ENCODE measurements at places on chromosomes 16 and 17. TPM values are rescaled to one million over a fixed set of nuclear protein-coding genes. Genes with fewer than 3 reads are reported as not detected.

GRCh38 chr17:50276588-50277356, 2.5 kb downstream of the TMEM92 start:
- DNase-seq, result peak; percentile 67
- H3K4me3 ChIP-seq, result peak overlapping the region; percentile 3
- no peaks in the 10 kb centered on the region for H3K27me3 ChIP-seq

DNA sequence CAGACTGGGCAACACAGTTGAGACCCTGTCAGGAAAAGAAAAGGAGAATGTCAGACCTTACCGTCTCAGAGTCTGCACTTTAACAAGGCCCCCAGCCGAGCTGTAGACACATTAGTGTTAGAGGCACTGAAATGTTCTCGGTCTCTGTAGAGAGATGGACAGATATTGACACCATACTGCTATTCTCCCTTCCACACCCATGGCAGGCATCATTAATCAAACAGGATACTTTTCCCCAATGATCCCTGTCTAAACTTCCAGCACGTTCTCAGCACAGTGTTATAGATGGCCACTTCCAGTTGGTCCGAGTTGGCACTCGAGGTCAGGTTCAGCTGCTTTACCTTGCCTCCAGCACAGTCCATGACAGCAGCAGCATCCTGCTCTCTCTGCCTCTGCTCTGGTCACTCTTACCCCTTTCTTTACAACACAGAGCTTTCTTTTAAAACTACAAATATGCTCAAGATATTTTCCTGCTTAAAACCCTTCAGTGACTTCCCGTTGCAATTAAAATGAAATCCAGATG, 251.6 kb downstream of the SNX29 start:
- H3K36me3 ChIP-seq, result no peaks in the 10 kb centered on the region
- no peaks in the 10 kb centered on the region for H3K27me3 ChIP-seq
- no peak for DNase-seq
- no peaks in the 10 kb centered on the region for H3K4me1 ChIP-seq
- H3K27ac ChIP-seq, result no peak overlapping the region
- no peak overlapping the region for H3K4me3 ChIP-seq

- H3K27ac ChIP-seq, result no peak overlapping the region
- H3K27me3 ChIP-seq, result no peaks in the 10 kb centered on the region
- H3K36me3 ChIP-seq, result no peaks in the 10 kb centered on the region
- H3K4me3 ChIP-seq, result no peak overlapping the region
- peak; percentile 36 for DNase-seq
Observed at GRCh38 chr17:68383443-68384321, 73.6 kb downstream of the WIPI1 start.

DNA sequence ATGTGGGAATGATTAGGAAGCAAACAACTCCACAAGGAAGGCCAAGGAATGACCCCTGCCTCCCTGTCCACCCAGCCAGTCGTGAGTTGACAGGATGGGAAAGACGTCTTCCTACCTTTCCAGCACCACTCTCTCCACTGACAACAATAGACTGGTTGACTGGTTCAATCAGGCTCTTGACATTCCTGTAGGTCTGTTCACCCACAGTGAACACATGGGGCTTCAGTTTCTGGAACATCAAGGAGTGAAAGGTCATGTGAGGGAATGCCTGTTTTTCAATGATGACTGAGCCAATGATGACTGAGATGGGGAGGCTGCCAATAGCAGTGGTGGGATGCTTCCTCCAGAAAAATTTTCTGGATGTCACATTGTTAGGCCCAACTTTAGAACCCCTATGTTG, 9.6 kb downstream of the MYO19 start:
- H3K36me3 ChIP-seq, result peaks cover 91% of the 10 kb centered on the region
- no peak overlapping the region for H3K27ac ChIP-seq

DNA sequence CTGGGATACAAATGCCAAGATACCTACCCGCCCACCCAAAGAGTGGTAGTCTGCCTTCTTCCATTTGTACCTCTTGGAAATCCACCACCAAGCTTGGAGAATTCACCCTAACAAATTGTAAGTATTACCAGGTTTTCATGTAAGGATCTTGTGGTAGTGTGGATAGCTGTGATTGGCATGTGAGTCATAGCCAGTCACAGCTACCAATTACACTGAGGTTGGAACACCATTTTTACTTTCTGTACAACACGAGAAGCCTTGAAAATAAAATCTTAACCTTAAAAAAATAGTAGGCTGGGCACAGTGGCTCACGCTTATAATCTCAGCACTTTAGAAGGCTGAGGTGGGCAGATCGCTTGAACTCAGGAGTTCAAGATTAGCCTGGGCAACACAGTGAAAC, 18.5 kb upstream of the SLC35G3 start:
- H3K4me1 ChIP-seq, result no peaks in the 10 kb centered on the region
- H3K27me3 ChIP-seq, result peaks cover 29% of the 10 kb centered on the region
- no peaks in the 10 kb centered on the region for H3K36me3 ChIP-seq
- H3K4me3 ChIP-seq, result no peak overlapping the region
- DNase-seq, result no peak
- H3K27ac ChIP-seq, result no peak overlapping the region

- no peaks in the 10 kb centered on the region for H3K36me3 ChIP-seq
- no peak overlapping the region for H3K4me3 ChIP-seq
- no peak for DNase-seq
- no peak overlapping the region for H3K27ac ChIP-seq
- H3K27me3 ChIP-seq, result peaks cover 10% of the 10 kb centered on the region
- no peaks in the 10 kb centered on the region for H3K4me1 ChIP-seq
Observed at GRCh38 chr16:7161891-7162290, 170.8 kb upstream of the RBFOX1 start.

DNA sequence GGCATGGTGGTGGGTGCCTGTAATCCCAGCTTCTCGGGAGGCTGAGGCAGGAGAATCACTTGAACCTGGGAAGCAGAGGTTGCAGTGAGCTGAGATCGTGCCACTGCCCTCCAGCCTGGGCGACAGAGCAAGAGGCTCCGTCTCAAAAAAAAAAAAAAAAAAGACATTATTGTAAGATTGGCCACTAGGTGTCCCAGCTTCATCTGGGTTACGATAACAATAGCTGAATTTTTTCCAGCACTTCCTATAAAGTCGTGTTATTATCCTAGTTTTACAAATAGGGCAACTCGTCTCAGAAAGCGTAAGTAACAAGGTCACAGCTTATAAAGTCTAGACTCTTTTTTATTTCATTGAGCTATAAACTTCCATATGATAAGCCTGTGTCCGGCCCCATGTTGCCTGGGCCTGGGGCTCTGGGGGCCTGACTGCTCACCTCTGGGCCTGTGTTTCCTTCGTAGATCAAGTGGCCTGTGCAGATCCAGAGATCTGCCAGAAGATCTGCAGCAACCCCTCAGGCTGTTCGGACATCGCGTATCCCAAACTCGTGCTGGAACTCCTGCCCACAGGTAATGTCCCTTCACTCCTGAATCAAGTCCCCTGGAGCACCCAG, 60.5 kb downstream of the SLC5A11 start:
- no peaks in the 10 kb centered on the region for H3K27me3 ChIP-seq
- DNase-seq, result no peak
- no peaks in the 10 kb centered on the region for H3K4me1 ChIP-seq
- no peak overlapping the region for H3K4me3 ChIP-seq
- no peak overlapping the region for H3K27ac ChIP-seq
- H3K36me3 ChIP-seq, result no peaks in the 10 kb centered on the region

GRCh38 chr17:17067257-17067656, 25.0 kb downstream of the MPRIP start:
- no peaks in the 10 kb centered on the region for H3K36me3 ChIP-seq
- H3K27ac ChIP-seq, result no peak overlapping the region
- H3K4me1 ChIP-seq, result no peaks in the 10 kb centered on the region
- H3K4me3 ChIP-seq, result no peak overlapping the region

- no peak overlapping the region for H3K4me3 ChIP-seq
- no peak overlapping the region for H3K27ac ChIP-seq
- no peak for DNase-seq
- no peaks in the 10 kb centered on the region for H3K36me3 ChIP-seq
- H3K27me3 ChIP-seq, result peaks cover 18% of the 10 kb centered on the region
Observed at GRCh38 chr17:74954665-74955421, 17.7 kb downstream of the HID1 start.

- H3K36me3 ChIP-seq, result no peaks in the 10 kb centered on the region
- no peak for DNase-seq
- H3K4me1 ChIP-seq, result no peaks in the 10 kb centered on the region
- H3K27me3 ChIP-seq, result no peaks in the 10 kb centered on the region
- H3K27ac ChIP-seq, result no peak overlapping the region
Observed at GRCh38 chr16:17683281-17683680, 212.5 kb upstream of the XYLT1 start.

GRCh38 chr16:57689762-57690558, 4.6 kb upstream of the DRC7 start:
- no peaks in the 10 kb centered on the region for H3K27me3 ChIP-seq
- no peak overlapping the region for H3K4me3 ChIP-seq
- H3K4me1 ChIP-seq, result no peaks in the 10 kb centered on the region
- no peaks in the 10 kb centered on the region for H3K36me3 ChIP-seq

DNA sequence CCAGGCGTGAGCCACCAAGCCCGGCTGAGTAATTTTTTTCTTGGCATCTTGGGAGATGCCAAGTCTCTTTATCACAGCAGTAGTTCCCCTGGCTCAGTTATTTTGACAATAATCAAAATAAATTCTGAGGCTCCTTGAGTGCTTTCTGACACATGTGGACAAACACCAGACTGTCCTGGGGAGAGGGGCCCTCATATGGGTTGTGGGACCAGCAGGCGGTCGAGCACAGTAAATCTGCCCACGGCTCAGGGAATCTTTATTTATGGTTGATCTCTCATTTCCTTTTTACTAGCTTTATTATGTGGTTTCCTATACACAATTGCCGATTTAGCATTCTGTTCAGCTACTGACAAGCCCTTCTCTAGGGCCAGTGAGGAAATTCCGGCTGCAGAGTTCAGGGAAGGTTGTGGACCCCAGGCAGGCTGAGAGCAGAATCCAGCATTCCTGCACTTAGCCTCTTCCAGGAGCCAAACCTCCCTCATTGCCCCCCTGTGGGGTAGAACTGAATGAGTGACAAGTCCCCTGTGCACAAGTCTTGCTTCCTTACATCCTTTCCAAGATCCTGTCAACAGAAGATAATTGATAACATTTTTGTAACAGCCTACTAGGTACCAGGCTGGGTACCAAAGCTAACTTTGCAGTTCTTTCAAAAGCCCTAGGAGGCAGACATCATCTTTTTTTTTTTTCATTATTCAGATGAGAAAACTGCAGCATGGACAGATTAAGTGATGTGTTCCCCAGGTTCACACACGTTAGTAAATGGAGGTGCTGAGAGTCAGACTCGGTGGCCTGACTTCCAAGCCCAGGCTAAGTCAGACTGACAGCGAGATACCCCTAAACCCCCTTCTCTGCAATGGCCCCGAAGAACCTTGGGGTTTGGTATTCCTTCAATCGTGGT, 40.2 kb downstream of the HS3ST3B1 start:
- H3K27ac ChIP-seq, result peak overlapping the region; percentile 42
- H3K4me3 ChIP-seq, result no peak overlapping the region

- no peaks in the 10 kb centered on the region for H3K4me1 ChIP-seq
- H3K27ac ChIP-seq, result no peak overlapping the region
- H3K27me3 ChIP-seq, result peaks cover 6% of the 10 kb centered on the region
- peak; percentile 78 for DNase-seq
- H3K36me3 ChIP-seq, result peaks cover 11% of the 10 kb centered on the region
Observed at GRCh38 chr16:84648595-84649510, 542 bp downstream of the KLHL36 start.

Gene MED1
- 57.5 TPM for total RNA-seq

DNA sequence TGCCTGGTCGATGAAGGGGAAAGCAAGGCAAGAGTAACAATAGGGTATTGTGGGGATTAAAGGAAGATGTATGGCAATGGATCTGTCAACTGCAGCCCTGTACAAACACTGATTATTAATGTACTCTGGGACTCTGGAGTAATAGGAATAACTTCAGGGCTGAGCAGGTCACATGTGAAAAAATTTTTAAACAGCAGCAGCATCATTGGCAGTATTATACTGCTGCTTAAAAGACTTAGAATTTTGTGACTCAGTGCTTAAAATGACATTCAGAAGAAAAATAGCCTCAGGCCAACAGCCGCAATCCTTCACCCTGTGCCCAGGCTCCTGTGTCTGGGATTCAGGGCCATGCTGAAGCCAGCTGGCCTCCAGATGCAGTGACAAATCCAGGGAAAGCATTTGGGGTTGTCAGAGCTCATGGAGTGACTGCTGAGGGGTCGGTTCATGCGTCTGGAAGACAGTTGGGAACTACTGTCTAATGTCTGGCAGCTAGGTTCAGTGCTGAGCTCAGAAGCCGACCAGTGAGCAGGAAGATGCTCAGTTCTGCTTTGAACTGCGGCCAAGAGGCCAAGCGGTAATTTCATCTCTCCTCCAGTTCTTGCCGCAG, 22.2 kb downstream of the TEX2 start:
- no peaks in the 10 kb centered on the region for H3K4me1 ChIP-seq
- H3K36me3 ChIP-seq, result no peaks in the 10 kb centered on the region
- peak overlapping the region; percentile 45 for H3K27ac ChIP-seq
- no peak overlapping the region for H3K4me3 ChIP-seq
- no peak for DNase-seq

DNA sequence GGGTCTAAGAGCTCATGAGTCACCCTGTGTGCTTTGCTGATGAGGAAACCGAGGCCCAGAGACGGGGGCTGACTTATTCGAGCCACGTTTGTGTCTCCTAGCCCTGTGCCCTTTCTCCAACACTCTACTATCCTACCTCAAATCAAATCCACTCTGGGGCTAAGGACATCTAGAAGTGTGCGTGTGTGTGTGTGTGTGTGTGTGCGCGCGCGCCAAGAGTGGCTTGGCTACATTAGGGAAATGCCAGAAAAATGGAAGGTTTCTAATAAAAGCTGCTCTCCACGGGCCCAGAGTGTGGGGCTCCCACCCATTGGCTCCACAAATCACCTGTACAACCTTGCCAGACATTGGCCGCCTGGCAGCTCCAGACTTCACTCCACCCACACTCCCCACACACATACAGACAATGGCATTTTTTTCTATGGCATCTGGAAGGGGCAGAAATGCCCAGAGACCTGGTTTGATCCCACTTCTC, 30.3 kb upstream of the PHOSPHO1 start:
- DNase-seq, result no peak
- H3K27ac ChIP-seq, result peak overlapping the region; percentile 64
- H3K4me1 ChIP-seq, result no peaks in the 10 kb centered on the region
- peak overlapping the region; percentile 69 for H3K4me3 ChIP-seq
- peaks cover 18% of the 10 kb centered on the region for H3K27me3 ChIP-seq

DNA sequence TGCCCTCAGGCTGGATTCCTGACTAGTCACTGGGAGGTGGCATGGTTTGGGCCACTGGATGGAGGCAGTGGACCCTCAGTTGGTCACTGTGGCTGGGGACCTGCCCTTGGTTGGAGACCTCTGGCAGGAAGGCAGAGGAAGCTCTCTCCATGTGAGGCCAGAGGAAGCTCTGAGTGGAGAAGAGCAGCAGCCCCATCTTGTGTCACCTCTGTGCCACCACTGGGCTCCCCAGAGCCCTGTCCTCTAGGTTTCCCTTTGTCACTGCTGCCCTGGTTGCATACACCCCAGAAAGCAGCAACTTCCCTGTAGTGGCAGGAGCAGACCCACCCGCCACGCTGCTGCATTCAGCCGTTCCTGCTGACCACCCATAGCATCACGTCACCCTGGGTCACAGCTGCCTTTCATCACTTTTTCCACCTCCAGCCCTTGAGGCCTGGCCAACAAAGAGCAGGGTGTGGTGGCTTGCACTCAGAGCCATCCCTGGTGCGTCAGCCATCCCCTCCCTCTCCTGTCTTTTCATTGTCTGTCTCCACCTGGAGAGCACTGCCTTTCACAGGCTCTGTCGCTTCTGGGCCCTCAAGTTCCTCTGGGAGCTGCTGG, 11.9 kb downstream of the CTRL start:
- H3K4me3 ChIP-seq, result no peak overlapping the region
- H3K36me3 ChIP-seq, result peaks cover 18% of the 10 kb centered on the region
- peaks cover 3% of the 10 kb centered on the region for H3K4me1 ChIP-seq
- no peak for DNase-seq

Data from endodermal cell (in vitro differentiated cells).